CD4-positive, alpha-beta T cell treated with Interleukin-4 for 1 hour (primary cell): ENCODE measurements at places on chromosomes 16 and 17.

DNA sequence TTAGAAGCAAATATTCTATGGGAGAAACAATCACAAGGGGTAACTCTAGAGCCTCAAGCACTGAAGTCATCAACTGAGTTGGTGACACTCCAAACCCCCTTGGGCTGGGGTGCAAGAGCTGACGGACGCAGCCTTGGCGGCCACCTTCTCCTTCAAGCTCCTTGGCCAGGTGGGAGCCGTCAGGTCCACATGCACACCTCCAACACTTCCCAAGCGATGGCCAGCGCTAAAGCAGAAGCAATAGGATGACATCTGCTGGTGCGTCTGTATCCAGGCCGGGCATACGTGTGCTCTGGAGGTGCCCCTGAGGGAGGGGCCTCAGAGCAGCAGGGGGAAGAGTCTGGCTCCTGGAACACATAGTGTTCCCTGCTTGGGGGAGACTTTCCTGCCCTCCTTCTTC lies 12.2 kb upstream of the FOXJ1 start:
- DNase-seq = no peak

DNA sequence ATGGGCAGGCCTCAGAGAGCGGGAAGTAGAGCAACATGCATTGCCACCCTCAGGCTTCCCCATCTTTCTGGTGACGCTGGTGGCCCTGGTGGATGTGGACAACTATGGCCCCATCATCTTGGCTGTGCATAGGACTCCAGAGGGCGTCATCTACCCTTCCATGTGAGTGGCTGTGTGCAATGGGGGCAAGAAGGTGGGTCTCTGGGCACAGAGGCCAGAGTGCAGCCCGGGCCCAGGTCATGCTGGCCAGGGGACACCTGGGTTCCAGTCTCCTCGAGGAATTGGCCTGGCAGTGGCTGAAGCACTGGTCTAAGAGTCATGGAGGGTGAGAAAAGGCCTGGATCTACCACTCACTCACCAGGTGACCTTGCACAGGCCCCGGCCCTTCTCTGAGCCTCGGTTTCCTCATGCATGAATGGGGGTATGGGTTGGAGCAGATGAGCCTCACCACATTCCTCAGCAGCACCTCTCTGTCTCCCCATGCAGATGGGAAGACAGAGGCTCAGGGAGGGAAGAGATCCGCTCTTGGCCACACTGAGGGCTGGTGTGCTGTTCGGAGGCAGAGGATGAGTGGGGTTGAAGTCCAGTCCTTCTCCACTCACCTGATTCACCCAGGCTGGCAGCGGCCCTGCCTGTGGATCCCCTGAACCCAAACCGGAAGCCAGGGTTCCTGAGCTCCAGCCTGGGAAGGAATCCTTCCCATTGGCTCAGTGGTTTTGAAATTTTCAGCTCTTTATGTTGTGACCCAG lies 7.2 kb upstream of the ADGRG3 start:
- no peak for DNase-seq

GRCh38 chr16:51150165-51150887 lies 744 bp downstream of the SALL1 start:
- DNase-seq = no peak

DNA sequence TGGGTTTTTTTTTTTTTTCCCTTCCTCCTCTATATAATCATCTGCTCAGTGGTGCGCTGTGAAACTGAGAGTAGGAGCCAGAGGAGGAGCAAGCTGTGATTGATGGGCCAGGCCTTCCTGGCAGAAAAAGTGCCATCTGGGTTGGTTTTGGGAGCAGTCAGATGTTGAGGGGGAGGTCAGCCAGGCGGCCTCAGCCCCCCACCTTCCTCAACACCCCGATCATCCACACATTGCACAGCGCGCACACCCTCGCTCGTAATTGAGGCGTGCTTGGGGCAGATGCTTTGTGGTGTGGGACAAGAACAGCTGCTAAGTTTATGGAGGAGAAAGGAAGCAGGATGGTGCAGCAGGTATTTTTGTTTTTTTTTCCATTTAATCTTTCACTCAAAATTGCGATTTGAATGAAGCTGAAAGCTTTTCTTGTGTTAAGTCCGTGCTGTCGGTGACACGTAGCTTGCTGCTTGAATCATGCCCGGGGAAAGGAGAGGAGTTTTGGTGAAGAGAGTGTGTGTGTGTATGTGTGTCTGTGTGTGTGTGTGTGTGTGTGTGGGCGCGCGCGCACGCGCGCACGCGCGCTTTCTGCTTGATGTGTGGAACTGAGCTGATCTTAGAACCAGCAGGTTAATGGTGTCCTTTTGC lies 177.4 kb downstream of the RBFOX1 start:
- no peak for DNase-seq

- DNase-seq = no peak
These were observed 15.3 kb downstream of the LASP1 start for GRCh38 chr17:38885044-38885727.

- no peak for DNase-seq
These were observed 2.0 kb upstream of the DNAI2 start for GRCh38 chr17:74271901-74272561.

DNA sequence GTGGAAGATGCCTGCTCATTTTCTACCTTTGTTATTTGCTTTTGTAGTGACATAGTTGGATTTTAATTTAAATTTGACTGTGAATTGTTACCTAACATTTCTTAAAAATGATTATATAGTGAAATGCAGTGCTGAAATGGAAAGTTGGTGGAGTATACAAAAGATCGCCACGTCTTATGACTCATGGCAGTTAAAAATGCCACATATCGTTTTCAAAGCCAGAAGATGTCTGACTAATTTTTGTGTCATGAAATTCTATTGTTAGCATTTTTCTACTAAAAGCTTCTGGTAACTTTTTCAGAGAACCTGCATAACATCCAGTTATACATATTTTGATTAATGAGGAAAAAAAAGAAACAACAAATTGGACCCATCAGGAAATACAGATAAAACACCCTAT lies 20.6 kb downstream of the MAP2K4 start:
- no peak for DNase-seq

GRCh38 chr17:1561420-1562175 lies 994 bp downstream of the PITPNA start:
- peak; percentile 28 for DNase-seq

DNA sequence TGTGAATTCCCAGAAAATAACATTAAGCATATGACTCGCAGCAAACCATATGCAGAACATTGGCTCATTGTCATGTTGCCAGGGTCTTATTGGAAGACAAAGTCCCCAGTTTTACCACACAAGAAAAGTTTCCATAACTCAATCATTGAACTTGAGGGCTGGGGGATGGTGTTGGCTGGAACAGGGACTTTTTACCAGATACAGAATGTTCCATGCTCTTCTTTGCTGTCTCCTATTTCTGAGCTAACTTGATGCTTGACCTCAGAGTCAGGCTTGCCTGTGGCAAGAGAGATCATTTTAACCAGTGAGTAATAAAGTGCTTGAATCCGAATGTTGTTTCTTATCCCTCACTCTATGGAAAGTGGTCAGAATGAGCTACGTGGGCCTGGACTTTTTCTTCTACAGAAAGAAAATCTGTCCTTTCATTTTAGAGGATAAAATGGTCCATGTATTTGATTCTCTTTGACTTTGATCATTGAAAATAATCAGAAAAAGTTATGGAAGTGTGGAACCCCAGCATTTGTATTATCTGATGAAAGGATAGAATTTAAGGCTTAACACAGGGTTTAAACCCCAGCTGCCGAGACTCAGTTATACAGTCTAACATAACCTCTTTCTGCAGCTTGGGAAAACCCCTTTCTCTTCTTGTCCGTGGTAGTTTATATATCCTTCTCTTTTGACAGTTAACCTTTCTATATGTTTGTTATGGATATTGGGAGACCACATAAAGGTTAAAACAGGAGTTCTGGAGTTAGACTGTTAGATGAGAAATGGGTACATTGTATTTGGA lies 67.0 kb downstream of the TUBD1 start:
- no peak for DNase-seq
